ENCODE measurements at places on chromosomes 1 and 21.

GRCh38 chr1:184388319-184388889 lies 1.6 kb downstream of the C1orf21 start:
- peak; percentile 38 for DNase-seq

GRCh38 chr1:246748867-246749266 lies 24.7 kb downstream of the SCCPDH start:
- no peak for DNase-seq

GRCh38 chr1:11731691-11732283 lies 4.1 kb upstream of the AGTRAP start:
- peak; percentile 40 for DNase-seq

DNA sequence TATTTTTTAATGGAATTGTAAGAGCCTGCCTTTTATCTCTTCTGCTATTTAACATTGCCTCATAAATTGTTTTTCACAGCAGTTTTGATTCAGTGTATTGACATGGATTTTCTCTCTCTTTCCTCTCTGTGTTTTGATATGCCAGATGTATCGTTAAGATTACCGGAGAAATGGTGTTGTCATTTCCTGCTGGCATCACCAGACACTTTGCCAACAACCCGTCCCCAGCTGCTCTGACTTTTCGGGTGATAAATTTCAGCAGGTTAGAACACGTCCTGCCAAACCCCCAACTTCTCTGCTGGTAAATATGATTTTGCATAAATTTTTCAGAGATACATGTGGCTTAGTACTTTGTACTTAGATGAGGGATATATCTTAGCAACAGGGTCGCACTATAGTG lies 23.1 kb upstream of the DYNLT5 start:
- no peak for DNase-seq

DNA sequence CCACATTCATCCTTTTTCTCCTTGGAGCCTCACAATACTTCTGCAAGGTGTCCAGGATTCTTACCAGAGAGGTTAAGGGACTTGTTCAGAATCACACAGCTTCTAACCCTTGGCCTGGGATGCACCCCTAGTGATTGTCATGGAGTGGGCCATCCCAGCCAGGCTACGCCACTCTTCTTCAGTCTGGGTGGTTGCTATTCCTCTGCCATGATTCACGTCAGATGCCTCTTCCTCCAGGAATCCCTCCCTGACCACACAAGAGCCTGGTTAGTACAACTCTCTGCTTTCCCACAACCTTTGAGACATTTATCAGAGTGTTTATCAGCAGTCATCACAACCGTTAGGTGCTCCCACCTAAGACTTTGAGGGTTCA lies 121.8 kb downstream of the EPHB2 start:
- DNase-seq = no peak

DNA sequence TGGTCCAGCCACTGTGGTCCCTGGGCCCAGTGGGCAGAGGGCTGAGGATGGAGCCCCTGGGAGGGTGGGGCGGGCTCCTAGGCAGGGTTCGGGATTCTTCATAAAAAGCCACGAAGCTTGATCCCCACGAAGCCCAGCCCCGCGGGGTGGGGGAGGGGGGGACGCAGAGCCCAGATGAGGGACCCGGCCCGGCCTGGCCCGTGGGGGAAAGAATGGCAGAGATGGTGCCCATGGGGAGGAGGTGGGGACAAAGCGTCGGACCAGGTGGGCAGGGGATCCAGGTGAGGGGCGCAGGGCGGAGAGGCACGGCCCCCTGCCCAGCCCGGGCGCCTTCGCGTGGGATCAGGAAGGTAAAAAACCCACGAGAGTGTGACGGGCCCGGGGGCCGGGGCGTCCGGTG lies 6.0 kb upstream of the SMIM12 start:
- DNase-seq = no peak

DNA sequence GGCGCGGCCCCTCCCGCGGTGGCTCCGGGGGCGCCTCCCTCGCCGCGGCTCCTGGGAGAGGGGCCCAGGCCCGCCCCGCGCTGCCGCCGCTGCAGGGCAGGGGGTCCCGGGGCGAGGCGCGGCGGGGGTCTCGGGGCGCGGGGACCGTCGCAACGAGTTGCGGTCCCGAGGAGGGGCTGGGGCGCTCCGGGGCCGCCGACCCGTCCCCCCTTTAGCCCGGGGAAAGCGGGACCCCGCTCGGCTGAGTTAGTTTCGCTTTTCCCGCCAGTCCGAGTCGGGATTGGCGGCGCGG lies 493 bp downstream of the SPSB1 start:
- DNase-seq = no peak

- no peak for DNase-seq
Observed at GRCh38 chr1:48031676-48032075, 34.5 kb upstream of the TRABD2B start.

- DNase-seq = no peak
Observed at GRCh38 chr21:42965211-42965560, 9.2 kb upstream of the PKNOX1 start.

DNA sequence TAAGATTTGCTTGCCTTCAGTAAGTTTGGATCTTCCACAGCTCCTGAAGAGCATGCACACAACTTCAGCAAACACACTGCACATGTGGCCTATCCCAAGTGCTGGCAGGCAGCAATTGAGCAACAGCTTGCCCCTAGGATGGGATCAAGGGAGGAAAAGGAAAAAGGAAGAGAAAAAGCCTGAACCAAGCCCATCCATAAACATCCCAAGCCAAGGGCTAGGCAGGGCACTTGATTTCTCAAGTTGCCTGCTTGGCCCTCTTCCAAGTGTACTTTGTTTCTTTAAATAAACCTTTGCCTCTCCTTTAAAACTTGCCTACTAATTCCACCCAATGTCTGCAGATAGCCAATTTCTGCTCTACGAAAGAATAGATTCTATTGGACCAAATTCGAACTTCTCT lies 49.0 kb upstream of the OLFM3 start:
- DNase-seq = no peak

- DNase-seq = no peak
Observed at GRCh38 chr1:47184090-47184821, 5.6 kb downstream of the PDZK1IP1 start.

DNA sequence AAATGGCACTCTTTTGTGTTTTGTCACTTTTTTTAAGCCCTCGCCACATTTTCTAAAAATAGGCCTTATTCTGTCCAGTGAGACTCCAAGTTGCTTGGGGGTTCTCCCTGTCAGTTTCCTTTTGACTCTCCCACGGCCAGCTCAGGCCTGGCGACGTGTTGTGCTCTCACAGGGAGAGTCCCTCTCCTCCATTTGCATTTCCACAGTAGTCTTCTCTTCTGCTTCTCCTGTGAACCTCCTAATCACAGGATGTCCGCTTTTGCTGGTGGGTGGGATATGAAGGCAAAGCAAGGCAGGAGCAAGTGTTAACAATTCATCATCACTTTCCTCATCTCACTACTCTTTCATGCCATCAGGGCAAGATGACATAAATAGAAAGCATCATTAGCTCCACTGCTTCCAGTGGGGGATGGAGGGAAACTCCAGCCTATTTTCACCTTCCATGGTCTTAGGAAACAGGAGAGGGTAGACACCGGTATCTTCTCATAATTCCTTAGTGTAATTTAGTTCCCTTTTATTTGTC lies 99.8 kb downstream of the INTS7 start:
- peak; percentile 79 for DNase-seq

DNA sequence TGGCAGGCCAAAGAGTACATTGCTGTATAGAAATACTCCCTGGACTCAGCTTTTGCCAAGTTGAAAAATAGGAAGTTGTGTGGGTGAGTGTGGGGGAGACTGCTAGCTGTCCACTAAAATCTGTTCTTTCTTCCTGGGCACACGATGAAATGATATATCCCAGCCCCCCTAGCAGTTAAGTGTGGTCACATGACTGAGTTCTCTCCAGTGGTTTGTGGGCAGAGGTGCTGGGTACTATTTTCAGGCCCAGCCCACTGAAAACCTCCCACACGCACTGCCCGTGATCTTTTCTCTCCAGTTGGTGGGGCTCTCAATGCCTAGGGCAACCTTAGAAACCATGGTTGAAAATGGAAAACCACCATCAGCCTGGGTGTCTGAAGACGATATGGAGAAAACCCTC lies 119.7 kb upstream of the LMO4 start:
- peak; percentile 51 for DNase-seq

GRCh38 chr21:45334591-45335081 lies 46.9 kb upstream of the POFUT2 start:
- no peak for DNase-seq

GRCh38 chr1:63817152-63817667 lies 43.4 kb downstream of the ROR1 start:
- DNase-seq = no peak

DNA sequence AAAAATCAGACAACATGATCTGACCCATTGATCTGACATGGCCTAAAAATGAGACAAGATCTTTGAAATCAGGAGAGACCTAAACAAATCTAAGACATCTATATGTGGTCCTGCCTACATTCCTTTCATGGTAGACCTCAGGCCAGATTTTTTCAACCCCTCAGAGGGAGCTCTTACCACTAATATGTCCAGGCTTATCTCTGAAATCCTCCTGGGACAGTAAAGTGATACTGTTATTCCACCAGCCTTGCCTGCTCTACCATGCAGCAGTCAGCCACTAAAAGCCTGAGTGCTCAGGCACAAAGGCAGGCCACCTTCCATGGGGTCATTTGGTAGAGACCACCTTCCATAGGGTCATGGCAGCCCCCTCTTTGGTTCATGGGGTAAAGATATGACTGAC lies 126.9 kb downstream of the TBX15 start:
- no peak for DNase-seq

DNA sequence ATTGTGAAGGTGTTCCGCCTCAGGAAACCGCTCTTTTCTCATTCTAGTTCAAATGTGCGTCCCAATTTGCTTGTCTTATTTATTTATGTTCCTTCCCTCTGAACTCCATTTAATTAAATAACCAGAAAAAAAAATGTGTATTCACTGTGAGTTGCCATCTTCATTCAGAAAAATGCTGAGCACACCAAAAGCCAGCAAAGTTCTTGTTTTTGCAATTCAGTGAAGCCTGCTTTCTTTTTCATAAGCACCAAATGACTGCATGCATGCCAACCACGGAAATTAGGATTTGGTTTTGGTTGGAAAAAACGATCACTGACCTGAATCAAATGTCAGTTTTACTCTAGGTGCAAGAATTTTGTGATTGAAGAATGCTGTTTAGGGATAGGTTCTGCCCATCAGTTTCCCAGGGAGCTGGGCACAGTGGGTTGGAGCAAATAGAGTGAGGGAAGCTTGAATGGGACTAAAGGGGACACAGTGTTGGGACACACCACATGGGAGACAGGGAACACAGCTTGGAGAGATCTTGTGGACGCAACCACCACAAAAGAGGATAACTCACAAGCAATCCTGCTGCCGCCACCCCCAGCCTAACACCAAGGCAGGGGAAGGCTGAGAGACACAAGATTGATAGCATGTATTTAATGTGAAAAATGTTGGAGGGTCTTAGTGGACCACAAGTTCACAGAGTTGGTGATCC lies 183.4 kb upstream of the GALNT2 start:
- no peak for DNase-seq

DNA sequence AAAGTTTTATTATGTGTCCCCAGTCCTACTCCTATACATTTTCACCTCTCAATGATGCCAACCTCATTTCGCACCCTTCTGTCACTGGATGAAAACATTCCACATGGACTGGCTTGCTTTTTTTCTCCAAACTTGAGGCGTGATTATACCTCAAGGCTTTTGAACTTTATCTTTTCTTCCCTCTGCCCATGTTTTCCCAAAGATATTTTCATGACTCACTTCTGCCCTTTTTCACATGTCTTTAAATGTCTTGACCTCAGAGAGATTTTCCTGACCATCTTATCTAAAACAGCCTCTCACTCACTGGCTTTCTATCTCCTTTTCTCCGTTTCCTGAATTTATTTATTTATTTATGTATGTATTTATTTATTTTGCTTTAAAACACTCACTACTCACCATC lies 659.0 kb downstream of the PTPRC start:
- DNase-seq = no peak

DNA sequence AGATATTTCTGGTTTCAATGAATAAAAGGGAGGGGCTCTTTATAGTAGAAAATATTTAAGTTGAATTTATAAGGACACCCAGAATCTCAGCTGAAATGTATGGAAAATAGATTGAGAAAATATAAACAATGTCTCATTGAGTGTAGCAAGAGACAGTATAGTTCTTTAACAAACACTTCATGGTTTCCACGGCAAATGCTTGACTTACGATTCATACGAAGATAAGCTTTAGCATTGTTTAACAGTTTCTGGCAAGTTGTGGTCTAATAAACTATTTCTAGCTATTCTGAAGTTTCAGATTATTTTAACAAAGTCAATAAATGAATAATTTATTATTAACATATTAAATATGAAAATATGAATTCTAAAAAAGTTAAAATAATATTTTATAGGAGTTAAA lies 1419.4 kb downstream of the KCNT2 start:
- no peak for DNase-seq

DNA sequence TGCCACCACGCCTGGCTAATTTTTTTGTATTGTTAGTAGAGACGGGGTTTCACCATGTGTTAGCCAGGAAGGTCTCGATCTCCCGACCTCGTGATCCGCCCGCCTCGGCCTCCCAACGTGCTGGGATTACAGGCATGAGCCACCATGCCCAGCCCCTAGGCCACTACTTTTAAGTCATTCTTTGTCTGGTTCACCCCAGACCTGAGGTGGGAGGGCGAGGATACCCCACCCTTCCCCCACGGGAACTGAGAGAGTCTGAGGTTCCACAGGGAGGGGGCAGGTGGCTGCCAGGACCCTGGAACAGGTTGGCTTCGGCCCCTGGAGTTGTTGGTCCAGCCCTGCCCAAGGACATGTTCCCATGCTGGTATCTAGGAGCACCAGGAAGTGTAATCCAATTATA lies 7.7 kb upstream of the SDC3 start:
- no peak for DNase-seq

DNA sequence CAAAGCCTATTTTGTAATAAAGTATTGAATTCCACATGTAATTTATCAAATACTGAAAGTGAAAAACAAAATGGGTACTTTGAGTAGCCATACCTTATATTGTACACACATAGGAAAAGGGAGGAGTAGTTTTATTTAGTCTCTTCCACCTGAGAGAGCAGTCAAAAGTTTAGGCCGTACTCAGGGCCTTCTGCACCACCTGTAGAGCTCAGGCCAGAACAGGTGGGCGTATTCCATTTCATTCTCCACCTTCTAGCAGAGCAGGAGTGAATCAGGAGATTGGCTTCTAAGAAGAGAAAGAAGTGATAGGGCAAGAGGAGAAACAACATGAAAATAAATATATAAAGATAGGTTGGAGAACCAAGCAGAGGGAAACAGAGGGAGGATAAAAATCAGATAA lies 44.0 kb downstream of the TRAF5 start:
- no peak for DNase-seq

- no peak for DNase-seq
Observed at GRCh38 chr21:28215214-28215954, 777.3 kb downstream of the LTN1 start.

All from inflammatory macrophage treated with lipopolysaccharide for 1 hour (primary cell).